ENCODE measurements at places on chromosomes 5 and 9.

DNA sequence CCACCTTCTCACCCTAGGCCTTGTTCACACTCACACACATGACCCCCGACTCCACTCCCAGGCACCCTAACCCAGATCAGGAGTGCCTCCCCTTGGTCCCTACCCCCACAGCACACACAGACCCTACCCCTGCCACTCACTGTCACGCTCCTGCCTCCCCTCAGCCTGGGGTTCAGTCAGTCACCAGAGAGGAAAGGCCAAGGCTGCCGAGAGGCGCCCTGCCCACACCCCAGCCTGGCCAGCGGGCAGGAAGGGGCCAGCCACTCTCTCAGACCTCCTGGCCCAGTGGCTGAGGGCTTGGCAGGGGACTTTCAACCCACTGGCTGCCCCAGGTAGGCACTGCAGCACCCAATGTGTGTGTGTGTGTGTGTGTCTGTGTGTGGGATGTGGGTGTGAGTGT is 122.4 kb upstream of the MVB12B start:
- DNase-seq = no peak

DNA sequence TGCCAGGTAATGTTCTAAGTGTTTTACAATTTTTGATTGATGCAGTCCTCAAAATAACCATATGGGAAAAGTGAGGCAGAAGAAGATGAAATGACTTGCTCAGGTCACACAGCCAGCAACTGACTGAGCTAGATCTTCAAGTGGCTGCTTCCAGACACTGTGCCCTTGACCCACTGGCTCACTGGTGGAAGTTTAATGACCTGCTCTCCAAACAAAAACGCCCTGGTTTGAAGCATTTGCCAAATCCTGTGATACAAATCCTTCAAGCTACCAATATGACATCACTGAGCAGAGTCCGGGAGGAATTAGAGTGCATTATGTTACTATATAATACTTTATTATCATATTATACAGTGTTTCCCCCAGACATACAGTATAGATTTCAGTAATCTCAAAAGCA is 459.4 kb downstream of the GADD45G start:
- DNase-seq = no peak

DNA sequence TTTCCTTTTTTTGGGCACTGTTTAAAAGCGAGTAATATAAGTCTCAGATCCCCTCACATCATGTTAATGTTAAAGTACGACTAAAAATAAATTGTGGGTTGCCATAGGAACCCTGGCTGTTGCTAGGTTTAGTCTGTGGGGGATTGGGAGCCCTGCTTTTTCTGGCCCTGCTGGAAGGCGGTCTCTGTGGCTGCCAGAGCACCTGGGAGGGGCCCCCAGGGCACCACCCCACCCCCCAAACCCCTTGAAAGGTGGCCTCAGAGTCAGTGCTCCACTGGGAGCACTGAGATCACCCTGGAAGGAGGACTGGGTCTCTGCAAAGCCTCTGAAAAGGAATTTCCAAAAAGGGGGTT is 66.2 kb upstream of the NEURL1B start:
- DNase-seq = no peak

DNA sequence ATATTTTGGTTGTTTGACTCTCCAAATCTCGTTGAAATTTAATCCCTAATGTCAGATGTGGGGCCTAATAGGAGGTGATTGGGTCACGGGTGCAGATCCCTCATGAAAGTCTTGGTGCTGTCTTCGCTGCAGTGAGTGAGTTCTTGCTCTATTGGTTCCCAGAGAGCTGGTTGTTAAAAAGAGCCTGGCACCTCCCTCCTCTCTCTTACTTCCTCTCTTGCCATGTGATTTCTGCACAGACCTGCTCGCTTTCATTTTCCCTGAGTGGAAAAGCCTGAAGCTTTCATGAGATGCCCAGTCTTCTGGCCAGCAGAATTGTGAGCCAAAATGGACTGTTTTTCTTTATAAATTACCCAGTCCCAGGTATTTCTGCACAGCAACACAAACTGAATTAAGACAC is 221.6 kb downstream of the MAT2B start:
- DNase-seq = no peak

DNA sequence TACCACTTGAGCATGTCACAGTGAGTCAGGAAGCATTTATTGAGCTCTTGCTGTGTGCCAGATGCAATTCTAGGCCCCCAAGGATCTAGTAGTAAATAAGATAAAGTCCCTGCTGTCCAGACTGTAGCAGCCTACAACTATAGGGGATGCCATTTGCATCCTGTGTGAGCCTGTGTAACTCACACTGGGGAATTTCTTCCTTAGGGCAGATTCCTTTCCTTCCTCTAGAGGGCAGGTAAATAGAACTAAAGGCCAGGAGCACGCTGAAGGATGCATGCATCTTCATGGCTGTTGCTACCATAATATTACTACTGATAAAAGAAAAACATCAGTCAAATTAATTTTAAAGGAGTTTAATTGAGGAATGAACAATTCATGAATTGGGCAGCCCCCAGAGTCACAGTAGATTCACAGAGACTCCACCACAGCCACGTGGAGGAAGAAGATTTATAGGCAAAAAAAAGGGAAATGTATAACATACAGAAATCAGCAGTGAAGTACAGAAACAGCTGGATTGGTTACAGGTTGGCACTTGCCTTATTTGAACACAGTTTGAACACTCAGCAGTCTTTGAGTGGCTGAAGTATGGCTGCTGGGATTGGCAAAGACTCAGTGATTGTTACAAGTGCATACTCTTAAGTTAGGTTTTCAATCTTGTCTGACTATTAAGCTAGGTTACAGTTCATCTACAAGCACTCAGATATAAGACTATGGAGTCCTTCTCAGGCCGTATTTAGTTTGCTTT is 98.9 kb downstream of the ACTL7B start:
- peak; percentile 44 for DNase-seq

GRCh38 chr5:175195698-175196656 is 248.0 kb downstream of the DRD1 start:
- no peak for DNase-seq

DNA sequence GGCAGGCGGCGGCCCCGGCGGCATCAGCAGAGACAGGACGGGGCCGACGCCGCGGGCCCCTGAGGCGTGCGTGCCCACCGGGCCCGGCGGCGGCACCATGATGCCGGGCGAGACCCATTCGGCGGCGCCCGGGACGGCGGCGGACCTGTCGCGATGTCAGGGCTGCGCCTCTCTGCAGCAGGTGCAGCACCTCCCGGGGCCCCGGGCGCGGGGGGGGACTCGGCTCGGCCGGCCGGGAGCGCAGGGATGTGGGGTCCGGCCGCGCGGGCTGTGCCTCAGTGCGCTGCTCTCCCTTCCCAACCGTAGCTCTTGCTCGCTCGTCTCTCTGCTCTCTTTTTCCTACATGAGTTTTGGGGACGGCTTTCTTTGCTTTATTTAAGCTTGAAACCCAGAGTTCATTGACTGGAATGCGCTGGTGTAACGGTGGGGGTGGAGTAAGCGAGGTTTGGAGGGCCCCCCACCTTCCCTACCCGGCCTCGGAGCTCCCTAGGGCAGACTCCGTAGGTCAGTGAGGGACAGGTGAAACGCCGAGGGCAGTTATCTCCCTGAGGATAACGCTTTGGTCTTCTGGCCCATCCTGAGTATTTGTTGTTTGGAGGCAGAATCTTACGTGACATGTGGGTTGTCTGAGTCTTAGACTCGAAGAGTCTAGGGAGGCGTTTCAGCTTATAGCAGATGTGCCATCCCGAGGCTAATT is 490 bp downstream of the ICE1 start:
- peak; percentile 18 for DNase-seq

DNA sequence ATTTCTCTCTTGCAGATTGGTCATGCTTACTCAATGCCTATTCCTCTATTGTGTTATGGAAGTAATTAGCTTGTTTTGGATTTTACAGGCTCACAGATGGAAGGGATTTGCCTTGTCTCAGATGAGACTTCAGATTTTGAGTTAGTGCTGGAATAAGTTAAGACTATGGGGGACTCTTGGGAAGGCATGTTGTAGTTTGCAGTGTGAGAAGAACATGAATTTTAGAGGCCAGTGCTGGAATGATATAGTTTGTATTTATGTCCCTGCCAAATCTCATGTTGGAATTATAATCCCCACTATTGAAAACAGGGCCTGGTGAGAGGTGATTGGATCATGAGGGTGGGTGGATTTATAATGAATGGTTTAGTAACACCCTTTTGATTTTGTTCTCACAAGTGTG is 6.1 kb upstream of the TUSC1 start:
- DNase-seq = no peak

GRCh38 chr5:172740428-172741205 is 30.4 kb downstream of the DUSP1 start:
- DNase-seq = peak; percentile 90

DNA sequence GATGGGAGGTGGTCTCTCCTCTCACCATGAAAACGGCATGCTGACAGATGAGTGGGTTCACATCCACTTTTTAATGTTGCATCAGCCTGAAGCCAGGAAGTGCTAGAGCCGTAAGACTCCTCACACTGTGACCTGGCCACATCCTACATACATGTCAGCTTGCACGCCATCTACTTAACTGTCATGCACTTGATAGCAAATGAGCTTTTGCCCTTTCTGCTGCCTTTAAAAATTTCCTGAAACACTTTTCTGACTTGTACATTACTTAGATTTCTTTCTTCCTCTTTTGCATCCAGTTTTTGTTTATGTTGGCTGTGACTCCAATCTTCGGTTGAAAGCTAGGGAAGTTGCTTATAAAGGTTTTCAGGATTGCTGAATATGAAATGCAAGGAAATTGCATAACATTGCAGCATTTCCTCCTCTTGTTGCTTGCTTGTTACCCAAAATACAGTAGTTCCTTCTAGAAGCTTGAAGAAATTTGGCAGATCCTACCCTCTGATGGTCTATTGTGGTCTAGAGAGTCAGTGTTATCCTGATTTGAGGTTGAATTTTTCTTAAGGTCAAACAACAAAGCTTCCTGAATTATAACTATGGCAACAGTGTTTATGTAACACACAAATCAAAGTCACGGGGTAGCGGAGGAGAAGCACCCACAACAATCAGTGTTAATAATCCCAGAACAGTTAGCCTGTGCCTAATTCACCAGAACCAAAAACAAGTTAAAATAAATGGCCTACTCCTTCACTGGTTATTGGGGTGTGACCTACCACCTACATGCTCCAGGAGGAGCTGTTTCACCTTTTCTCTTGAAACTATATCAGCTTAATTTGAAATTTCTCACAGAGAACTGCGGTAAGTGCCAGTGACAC is 232.5 kb downstream of the ARHGAP26 start:
- DNase-seq = peak; percentile 30

GRCh38 chr5:2797160-2797559 is 45.7 kb upstream of the IRX2 start:
- DNase-seq = no peak

- peak; percentile 50 for DNase-seq
These were observed 57.9 kb downstream of the TGFBR1 start for GRCh38 chr9:99162759-99163364.

DNA sequence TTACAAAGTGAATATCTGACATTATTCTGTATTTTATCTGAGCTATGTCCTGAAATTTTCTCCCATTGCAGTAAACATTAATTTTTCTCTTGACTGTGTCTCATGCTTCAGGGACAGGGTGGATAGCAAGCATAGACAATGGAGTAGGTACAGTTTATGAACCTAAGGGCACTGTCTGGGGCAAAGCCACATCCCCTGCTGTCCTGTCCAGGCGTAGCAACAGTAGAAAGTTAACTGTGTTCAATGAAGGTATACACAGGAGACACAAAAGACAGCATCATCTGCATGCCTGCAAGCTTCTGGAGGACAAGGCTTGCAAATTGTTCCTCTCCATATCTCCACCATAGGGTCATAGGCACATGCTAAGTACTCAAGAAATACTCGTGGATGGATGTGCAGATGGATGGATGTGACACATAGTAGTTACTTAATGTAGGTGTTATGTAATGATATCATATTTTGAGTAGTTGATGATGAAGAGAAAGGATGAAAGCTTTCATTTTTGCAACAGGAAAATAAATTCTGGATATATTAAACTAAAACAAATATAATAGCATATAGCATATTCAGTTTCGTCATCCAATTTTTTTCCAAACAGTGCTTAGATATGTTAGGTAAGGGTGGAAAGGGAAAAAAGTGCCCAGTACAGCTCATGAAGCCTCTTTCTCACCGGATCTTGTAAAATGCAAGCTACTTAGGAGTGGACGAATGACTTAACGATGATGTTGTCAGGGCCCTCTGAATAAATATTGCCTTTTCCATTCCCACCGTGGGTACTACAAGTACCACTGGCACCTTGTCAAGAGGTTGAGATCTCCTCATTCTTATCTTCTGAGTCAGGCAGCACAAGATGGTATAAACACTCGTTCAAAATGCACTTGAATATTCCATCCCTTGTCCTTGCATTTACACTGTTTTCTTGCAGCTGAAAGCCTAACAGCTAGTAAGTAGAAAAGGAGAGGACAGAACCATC is 19.9 kb upstream of the ZSWIM6 start:
- peak; percentile 78 for DNase-seq

- no peak for DNase-seq
These were observed 111.0 kb downstream of the COL5A1 start for GRCh38 chr9:134752471-134753168.

DNA sequence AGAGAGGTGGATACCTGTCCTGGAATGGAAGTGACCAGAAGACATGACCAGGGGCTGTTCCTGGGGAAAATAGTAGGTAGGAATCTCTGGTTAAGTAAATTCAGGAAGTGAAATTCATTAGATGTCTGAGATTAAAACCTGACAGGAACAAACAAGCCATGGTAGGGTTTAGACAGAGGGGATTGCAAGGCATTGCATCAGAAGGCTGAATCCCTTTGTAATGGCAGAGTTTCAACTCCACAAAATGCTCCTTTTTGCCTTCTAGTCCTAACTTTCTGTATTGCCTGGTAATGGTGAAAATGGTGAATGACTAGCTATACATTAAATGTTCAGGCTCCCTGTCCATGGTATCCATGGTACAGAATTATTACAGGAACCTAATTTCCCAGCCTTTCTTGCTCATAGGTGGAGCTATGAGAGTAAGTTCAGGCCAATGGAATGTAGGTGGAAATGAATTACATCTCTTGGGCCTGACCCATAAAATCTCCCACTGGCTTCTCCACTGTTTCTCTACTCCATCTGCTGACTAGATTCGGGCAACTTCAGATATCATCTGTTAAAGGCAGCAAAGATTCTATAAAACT is 113.4 kb upstream of the CNTLN start:
- no peak for DNase-seq

DNA sequence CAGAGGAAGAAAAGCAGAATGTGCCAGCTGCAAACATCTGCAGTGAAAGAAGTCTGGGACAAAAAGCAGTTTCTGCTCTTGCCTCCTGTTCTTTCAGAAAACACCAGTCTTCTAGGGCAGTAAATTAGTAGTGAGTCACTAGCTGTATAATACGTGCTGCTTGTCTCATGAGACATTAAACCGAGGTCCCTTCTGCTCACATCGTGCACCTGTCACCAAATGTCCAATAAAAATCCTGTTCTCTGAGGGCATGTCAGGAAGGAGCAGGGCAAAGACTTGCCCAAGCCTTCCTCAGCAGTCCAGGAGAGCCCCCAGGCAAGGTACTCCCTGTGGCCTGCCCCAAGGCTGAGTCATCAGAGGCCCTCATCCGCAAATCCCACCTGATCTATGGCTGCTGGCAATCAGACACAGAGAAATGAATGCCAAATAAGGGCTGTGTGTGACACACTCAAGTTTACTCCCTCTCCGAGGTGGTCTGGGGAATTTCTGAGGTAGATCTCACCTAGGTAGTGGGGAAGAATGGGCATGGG is 255.3 kb upstream of the SMARCA2 start:
- DNase-seq = no peak
